ENCODE measurements at places on chromosomes 5 and 9.
A peak's percentile ranks its signal among the peaks of the same experiment; 100 is the strongest.

DNA sequence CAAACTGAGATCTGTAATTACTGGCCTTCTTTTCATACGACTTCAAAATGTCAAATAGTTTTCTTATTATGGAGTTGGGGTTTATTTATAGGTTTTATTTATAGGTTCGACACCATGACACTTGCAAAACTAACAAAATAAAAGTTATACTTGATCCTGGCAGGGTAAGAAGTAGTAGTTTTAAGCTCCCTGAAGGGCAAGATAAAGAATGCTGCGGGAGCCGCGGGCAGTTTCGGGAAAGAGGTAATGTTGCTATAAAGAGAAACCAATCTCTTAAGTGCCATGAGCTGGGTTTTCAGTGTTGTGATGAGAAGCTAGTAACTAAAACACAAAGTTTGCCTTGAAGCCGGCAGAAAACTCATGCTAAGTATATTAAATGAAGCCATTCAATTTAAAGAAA lies 24.8 kb downstream of the PTPN3 start:
- DNase-seq: no peak

GRCh38 chr9:2195211-2195610 lies 180.1 kb downstream of the SMARCA2 start:
- DNase-seq: no peak

GRCh38 chr5:151686674-151687407 lies at the start of gene SPARC:
TSS of gene SPARC (minus strand) at chr5:151686915. CDS start at chr5:151676188, 10,727 bp downstream.
- peak; percentile 79 for DNase-seq

- DNase-seq: no peak
These were observed 57.6 kb downstream of the KIF24 start for GRCh38 chr9:34271265-34272006.

DNA sequence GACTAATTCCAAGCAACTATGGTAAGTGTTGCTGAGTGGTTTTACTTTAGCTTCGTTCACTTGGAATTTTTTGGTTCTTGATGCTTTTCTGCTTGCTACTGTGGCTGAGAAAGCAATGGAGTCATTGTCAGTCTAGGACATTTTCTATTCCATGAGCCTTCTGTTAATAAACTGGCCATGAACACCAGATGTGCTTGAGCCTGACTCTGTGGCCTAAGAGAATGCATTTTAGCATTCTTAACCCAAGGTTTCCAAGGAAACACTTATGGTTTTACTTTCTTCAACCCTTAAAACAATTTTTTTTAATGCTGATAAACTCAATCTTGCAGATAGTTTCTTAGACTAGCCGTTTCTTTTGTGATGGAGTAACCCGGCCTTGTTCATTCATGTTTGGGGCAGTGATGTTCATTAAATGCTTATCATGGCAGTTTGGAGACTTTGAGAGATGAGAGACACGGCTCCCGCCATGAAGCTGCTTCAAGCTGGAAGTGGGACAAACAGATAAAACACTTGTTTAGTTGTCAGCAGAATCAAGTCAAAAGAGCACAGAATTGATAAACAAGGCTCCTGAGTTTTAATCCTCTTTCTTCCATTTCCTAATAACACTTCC lies 42.4 kb downstream of the OSTF1 start:
- no peak for DNase-seq

DNA sequence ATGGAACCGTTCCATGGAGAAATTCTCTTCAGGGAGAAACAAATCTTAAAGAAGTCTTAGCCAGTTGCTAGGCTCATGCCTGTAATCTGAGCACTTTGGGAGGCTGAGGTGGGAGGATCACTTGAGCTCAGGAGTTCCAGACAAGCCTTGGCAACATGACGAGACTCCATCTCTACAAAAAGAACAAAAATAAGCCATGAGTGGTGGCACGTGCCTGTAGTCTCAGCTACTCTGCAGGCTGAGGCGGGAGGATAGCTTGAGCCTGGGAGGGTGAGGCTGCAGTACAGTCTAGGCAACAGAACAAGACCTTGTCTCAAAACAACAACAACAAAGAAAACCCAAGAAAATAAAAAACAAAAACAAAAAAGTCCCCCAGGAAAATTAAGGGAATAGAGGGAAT lies 8.2 kb downstream of the HSPB3 start:
- DNase-seq: no peak

- no peak for DNase-seq
These were observed 13.2 kb upstream of the NR4A3 start for GRCh38 chr9:99808454-99808853.

DNA sequence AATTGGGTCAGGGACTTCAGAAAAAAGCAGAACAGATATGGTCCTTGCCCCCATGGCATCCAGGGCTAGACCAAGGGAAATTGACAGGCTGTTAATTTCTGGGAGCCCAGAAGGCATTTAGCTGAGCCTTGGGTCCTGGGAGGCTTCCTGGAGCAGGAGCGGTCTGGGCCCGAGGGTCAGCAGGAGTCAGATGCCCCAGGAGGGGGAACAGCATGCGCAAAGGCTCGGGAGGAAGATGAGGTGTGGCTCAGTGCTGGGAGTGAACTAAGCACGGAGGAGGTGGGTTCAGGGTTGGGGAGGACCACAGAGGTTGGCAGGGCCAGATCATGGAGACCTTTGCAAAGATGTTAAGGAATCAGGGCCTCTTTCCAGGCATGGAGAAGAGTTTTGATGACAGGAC lies 48.2 kb upstream of the NEURL1B start:
- no peak for DNase-seq

DNA sequence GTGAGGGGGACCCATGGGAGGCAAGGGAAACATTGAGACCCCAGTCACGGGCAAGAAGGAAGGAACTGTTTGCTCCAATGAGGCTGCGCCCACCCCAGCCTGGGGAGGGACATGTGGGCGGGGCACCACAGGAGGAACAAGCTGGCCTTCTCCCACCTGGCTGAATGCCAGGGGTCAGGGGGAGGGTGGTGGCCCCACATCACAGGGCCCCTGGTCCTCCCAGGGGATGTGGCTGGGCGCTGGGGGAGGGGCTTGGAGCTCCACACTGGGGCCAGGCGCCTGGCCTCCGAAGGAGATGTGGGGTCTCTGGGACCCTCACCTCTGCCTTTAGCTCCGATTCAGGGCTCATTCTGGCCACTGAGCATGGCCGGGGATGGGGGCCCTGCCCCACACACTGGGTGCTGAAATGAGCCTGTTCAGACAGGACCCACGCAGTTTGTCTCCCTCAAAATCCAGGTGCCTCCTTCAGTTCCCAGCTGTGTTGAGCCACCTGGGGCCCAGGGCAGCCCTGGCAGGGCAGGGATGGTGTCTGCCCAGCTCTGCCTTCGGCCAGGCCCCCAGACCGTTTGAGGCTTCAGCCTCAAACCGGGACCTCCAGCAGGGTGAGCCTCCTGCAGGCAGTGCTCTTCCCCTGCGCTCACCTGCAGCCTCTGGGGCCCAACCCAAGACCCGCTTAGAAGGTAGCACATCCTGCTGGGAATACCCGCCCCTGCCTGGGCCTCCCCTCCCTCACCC lies 33.2 kb upstream of the NOTCH1 start:
- DNase-seq: no peak

GRCh38 chr9:85213650-85214607 lies 527.8 kb downstream of the AGTPBP1 start:
- DNase-seq: no peak

- DNase-seq: no peak
These were observed 84.4 kb downstream of the HTR4 start for GRCh38 chr5:148569948-148570347.

DNA sequence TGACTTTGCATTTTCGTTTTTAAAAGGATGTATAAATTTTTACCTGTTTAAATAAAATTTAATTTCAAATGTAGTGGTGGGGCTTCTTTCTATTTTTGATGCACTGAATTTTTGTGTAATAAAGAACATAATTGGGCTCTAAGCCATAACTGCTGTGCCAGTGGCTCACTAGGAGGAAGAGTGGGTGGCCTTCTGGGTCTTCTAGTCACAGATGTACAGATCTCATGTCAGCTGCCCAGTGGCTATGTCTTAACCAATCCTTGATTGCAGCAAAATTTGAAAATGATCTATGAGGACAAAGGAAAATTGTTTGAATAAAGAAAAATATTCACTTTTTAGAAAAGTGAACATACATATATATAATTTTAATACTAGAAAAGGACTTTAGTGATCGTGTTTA lies 5.4 kb downstream of the CTSL start:
- no peak for DNase-seq

DNA sequence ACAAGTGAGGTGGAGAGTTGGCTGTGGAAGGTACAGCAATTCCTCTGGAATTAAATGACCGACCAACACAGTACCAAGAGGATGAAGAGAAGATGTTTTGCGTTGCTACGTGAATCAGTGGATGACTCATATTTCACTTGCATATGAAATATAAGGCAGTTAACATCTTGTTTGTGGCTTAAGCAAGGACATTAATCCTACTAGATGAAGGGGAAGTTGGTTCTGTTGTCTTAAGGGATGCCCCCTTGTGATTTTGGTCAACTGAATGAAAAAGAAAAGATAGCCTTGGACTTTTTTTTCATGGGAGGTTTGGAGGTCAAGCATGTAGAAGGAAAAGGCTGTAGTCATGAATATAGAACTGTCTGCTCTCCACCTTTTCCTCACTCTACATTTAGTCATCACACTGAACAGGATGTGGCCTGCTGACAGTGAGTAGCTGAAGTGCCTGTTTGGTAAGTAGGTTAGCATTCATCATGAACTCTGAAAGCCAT lies 33.9 kb downstream of the VLDLR start:
- DNase-seq: peak; percentile 96

- no peak for DNase-seq
These were observed 23.4 kb downstream of the NCS1 start for GRCh38 chr9:130195638-130196037.

- peak; percentile 97 for DNase-seq
These were observed 467.3 kb downstream of the DNAH5 start for GRCh38 chr5:13477118-13477737.

DNA sequence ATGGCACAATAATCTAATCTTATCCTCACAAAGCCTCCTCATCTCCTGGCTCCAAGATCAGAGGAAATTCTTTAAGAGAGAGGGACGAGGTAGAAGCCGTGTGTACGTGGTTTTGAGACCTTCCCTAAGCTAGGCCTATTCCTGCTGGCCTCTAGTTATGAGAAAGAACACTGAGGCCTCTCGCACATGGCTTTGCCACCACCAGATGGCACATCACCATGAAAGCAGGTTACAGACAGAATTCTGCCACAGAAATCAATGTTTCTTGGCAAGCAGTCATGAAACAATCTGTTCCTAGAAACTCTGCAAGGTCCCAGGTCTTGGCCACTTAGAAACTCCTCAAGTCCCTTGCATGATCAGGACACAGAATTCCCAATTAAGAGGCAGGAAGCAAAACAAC lies 268.2 kb upstream of the TAS2R1 start:
- peak; percentile 25 for DNase-seq

DNA sequence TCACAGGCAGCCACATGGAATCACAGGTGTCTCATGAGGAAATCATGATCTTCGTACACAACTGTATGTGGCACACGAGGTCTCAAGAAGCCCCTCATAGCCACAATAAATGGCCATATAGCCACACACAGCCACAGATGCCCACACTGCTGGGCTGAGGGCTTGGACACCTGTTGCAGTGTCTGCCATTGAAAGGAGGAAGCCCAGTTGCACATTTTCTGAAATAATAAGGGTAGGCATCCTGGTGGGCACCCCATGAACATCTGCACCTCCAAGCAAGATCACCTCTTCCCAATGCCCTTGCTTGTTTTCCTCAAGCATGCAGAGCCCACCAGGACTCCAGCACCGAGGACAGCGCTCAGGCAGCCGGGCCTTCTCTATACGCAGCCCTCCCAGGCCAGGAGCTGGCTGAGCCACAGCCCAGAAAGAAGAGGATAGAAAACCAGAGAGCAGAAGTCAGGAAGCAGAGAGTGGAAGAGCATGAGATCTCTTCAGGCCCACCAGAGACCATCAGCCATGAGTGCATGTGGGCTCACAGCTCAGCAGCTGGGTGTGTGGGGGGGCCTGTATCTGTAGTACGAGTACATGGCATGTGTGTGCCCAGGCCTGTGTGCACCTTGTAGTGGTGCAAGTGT lies 1.0 kb upstream of the ACSL6 start:
- no peak for DNase-seq

- no peak for DNase-seq
These were observed 24.3 kb downstream of the SPAAR start for GRCh38 chr9:35933550-35934067.

DNA sequence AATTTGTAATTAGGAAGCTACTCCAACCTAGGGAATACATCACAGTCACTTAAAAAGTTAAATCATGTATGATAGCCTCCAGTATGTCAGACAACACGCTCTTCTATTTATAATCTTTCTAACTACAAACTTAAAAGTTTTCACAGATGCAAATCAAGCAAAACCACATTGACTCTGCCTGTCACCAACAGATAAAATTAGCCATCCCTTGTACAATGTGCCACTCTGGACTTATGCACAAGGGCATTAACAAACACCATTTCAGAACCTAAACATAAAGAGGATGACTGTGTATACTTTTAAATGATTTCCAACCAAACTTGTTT lies 14.7 kb downstream of the ERP44 start:
- DNase-seq: no peak

GRCh38 chr9:72444435-72444834 lies 77.0 kb upstream of the TMC1 start:
- no peak for DNase-seq

GRCh38 chr9:124125651-124125977 lies 114.0 kb downstream of the LHX2 start:
- DNase-seq: no peak

DNA sequence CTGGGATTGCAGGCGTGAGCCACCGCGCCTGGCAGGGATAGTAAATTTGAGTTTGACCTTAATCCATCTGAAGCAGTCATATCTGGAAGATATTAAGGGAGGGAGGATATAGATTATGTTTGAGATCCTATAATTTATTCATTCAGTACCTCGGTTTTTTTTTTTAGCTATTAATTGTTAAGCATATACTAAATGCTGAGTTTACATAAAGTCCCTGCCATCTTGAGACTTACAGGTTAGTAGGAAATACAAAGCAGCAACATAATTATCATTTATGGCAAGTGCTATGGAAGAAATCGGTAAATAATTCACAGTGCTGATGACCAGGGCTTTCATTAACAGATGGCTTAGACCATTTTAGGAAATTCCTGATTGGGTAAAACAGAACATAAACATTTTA lies 66.5 kb upstream of the FCHO2 start:
- DNase-seq: no peak

GRCh38 chr5:153879596-153879995 lies 159.1 kb downstream of the FAM114A2 start:
- no peak for DNase-seq

DNA sequence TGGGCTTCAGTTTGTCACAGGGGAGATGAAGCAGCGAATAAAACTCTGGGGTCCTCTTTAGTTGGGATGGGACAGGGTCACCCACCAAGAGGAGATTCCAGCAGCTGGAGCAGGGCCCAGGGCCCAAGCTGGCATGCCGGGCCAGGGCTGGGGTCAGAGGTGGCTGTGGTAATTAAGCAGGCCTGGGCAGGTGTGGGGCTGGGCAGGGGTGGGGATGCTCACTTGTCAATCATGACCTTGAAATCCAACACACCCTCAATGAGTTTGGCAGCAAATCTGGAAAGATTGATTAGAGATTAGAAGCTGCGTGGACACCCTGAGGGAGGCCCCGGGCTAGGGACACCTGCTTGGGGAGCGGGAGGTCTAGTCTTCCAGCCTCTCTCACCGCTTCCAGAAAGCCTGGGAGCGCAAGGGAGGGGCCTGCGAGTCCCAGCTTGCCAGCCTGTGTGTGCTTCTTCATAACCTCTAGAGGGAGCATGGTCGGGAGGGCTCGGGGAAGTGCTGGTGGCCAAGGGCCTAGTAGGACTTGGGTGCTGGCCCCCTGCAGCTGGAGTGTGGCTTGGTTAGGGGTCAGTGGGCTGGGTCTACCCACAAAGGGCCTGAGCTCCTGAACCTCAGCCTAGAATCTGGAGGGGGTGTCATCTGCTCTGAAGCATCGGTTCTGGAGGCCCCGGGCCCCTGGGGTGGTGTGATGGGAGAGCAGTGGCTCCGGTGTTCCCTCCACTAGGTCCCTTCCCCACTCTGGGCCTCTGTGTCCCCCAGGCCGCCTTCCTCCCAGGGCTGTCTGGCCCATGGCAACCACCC lies 7.6 kb downstream of the CRAT start:
- no peak for DNase-seq

Data from HS-5 (cell line).